Right lobe of liver (tissue), 6 donors: ENCODE measurements at places on chromosomes 3 and 15. TPM values are rescaled to one million over a fixed set of nuclear protein-coding genes. Genes with fewer than 3 reads are reported as not detected.

Gene PTH1R
- total RNA-seq: 19.2 TPM

DNA sequence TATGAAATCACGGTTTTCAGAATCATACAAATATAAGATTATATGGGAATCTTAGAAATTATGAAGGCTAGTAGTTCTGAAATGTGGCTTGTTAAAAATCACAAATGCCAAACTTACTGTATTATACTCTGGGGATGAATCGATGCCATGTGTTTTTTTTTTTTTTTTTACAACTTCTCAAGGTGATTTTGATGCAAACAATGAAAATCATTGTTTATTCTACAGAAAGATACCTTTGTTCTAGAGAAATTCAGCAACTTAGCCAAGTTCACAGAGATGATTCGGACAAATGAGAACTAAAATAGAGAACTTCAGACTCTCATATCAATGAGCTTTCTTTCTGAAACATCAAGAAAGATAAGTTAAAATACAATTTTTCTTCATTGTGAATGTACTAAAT is 92.0 kb downstream of the ZPLD1 start:
- no peak for DNase-seq

Gene ANKUB1
- not detected for total RNA-seq

Gene ITGA11
- 0.72 TPM for total RNA-seq

Gene SCN5A
- not detected for total RNA-seq

DNA sequence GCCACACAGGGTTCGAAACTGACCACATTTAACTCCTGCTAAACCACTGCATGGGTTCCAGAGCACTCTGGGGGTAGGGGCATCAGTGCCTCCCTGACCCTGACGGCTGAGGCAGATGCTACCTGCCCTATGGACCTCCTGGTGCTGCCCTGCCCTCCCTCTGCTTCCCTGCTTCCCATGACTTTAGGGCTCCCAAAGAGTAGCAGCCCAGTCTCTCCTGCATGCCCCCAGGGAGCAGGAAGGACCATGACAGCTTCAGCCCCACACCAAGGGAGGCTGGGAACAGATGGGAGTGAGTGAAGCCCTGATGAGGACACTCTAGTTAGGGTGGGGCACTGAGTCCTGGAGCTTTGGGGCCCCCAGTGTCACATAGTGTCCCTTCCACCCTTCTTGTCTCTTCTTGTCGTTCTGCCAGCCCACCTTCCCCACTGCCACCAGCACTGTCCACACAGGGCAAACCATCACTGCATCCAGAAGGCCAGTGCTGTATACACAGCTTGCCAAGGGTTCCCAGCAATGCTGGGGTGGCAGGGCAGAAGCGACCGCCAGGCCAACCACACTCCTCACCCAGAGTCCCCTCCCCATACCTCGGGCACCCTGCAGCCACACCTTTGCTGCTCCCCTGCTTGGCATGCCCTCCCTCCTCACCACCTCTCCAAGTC is 31.0 kb downstream of the SRPRB start:
- DNase-seq: peak; percentile 18

Gene ERICH6
- total RNA-seq: not detected

DNA sequence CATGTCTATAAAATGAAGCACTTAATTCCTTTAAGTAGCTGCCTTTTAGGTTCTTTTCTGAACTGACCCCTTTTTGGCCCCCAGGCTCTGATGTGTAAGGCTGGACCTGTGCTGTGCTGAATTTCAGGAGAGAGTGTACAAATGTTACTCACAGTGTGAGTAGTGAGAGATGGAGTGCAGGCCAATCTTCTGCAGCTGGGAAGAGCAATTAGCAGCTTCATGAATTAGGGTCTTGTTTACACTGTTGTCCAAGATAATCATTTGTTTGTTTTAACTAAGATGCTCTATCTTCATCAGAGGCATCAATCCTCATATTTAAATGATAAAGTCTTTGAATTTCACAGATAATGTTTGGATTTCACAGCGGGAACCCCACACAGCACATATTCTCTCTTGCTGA is 19.4 kb downstream of the ARPP21 start:
- no peak for DNase-seq

GRCh38 chr3:25856902-25857518 is 67.1 kb downstream of the OXSM start:
- no peak for DNase-seq

DNA sequence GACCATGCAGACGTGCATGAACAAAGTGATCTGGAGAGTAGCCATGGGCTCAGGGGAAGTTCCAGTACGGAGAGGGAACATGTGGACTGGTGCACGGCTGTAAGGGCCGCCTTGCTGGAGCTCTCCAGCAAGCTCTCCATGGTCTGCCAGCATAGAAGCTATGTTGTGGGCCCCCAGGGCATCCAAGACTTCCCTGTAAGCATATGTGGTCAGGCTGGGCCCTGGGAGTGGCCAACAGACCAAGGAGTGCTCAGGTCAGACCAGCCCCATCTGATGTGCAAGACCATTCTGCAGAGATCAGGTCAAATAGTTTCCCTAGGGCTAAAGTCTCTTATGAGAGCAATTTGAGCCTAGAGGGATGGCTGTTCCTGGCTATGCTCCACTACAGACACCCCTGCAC is 110.1 kb upstream of the DAZL start:
- no peak for DNase-seq

- no peak for DNase-seq
Observed at GRCh38 chr15:91970142-91970541, 116.6 kb downstream of the SLCO3A1 start.

DNA sequence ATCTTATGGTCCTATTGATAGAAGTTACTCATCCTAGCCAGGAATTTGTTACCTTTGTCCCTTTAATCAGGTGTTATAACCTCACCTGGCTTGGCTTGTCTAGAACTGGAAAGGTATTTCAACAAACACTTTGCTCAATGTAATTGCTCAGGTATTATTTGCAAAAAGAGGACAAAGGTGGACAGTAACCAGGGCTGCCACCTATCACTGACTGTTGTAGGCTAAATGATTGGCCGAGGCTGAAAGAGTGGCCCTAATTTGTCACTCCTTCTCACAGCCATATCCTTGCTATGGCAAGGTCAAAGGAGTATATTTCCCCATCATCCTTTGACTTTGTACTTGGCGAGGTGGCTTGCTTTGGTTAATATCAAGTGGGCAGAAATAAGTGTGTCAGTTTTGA is 2.7 kb upstream of the SELENOS start:
- no peak for DNase-seq

GRCh38 chr3:46943237-46944187 is 33.0 kb downstream of the CCDC12 start:
- no peak for DNase-seq
